A375 (cell line): ENCODE measurements at places on chromosomes 3 and 15. TPM values are rescaled to one million over a fixed set of nuclear protein-coding genes. Genes with fewer than 3 reads are reported as not detected.

CYP1A2 gene
- total RNA-seq = not detected in 2 replicates

ETV5 gene
- 122 and 143 TPM in 2 replicates for total RNA-seq

SLC22A13 gene
- total RNA-seq = 0.26 and 0.29 TPM in 2 replicates

ACKR4 gene
- total RNA-seq = 0.13 TPM in 1 of 2 replicates, not detected in the other

PTPRG gene
- 28.0 and 31.0 TPM in 2 replicates for total RNA-seq

MOBP gene
- not detected in 2 replicates for total RNA-seq

LMOD3 gene
- 0.04 TPM in 1 of 2 replicates, not detected in the other for total RNA-seq

FILIP1L gene
- total RNA-seq = not detected in 2 replicates

RAD51 gene
- total RNA-seq = 28.1 and 29.8 TPM in 2 replicates

RETNLB gene
- total RNA-seq = not detected in 2 replicates

OR5K2 gene
- total RNA-seq = not detected in 2 replicates

BCL2A1 gene
- 4.1 and 4.7 TPM in 2 replicates for total RNA-seq

FBXW12 gene
- 0.04 TPM in 1 of 2 replicates, not detected in the other for total RNA-seq

RASL12 gene
- 0.29 and 0.60 TPM in 2 replicates for total RNA-seq
